ENCODE measurements at places on chromosomes 7 and 10. TPM values are rescaled to one million over a fixed set of nuclear protein-coding genes. Genes with fewer than 3 reads are reported as not detected.

Gene HOXA6
- not detected for total RNA-seq

Gene TMEM178B
- total RNA-seq: 11.9 TPM

Gene GSDME
- total RNA-seq: 5.3 TPM

Gene UCN3
- total RNA-seq: 1.0 TPM

Gene RBAK
- 7.6 TPM for total RNA-seq

Gene KCNIP2
- 13.5 TPM for total RNA-seq

Gene SH2D4B
- total RNA-seq: 0.33 TPM

Gene PTPRZ1
- total RNA-seq: 1.6 TPM

Gene TRUB1
- total RNA-seq: 12.2 TPM

Gene LRRC17
- 2.9 TPM for total RNA-seq

Gene LBX1
- total RNA-seq: not detected

Gene EGFR
- 44.2 TPM for total RNA-seq

Gene ZSCAN21
- total RNA-seq: 20.2 TPM

Gene FKBP6
- total RNA-seq: not detected

Gene LRRC18
- not detected for total RNA-seq

Gene MSS51
- 2.3 TPM for total RNA-seq

Gene GPNMB
- total RNA-seq: 18.9 TPM

Gene LIPK
- total RNA-seq: not detected

Gene CNOT4
- total RNA-seq: 12.2 TPM

Gene OR2A12
- not detected for total RNA-seq

Gene RSPH10B
- total RNA-seq: not detected

Gene ZNF107
- total RNA-seq: 3.6 TPM

Gene GPC2
- total RNA-seq: 0.99 TPM

Gene CDHR3
- total RNA-seq: 1.6 TPM

Gene CYP2C8
- 3.4 TPM for total RNA-seq

Gene IGFBP1
- total RNA-seq: 0.99 TPM

Gene RPA3
- total RNA-seq: 0.66 TPM

Gene HDAC9
- total RNA-seq: 12.9 TPM

Gene ST8SIA6
- not detected for total RNA-seq

Gene SPDYE2B
- not detected for total RNA-seq

Gene TUBB8
- total RNA-seq: 14.2 TPM

Gene ANKRD7
- 2.6 TPM for total RNA-seq

Gene PRDX3
- total RNA-seq: 46.1 TPM

Gene EPO
- 1.3 TPM for total RNA-seq

Measured in body of pancreas (tissue), 4 donors.